ENCODE measurements at places on chromosomes 6 and 20. TPM values are rescaled to one million over a fixed set of nuclear protein-coding genes. Genes with fewer than 3 reads are reported as not detected.

GRCh38 chr20:53513168-53513488 lies 80.5 kb downstream of the ZNF217 start:
- DNase-seq, result no peak

DNA sequence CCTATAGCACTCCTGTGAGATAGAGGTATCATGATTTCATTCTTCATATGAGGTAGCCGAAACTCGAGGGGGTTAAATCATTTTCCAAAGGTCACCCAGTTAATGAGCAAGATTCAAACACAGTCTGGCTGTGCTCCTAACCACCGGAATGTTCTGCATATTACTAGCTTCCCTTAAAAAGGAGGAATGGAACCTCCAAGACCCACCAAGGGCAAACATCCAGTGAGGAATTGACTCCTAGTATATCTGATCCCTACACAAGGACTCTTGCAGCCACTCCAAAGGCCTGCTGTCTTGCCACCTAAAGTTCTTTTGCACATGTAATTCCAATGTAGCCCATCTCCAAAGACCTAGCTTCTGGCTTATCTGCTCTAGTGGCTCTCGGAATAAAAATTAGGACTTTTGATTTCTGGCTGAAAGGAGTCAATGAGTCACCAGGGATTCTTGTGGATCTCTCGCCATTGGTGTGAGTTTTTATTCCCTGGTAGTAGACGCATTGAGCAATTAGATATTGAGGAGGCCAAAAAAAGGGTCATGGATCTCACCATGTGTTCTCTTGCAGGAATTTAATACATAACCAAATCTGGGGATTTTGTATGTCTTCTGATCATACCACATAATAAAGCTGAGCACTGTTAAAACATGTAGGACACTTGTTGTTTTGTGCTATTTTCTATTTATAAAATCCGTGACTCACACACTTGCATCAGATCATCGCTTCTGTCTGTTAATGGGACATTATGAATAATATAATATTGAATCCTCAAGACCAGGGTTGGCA lies 9.1 kb downstream of the BCAS1 start:
- no peak for DNase-seq

DNA sequence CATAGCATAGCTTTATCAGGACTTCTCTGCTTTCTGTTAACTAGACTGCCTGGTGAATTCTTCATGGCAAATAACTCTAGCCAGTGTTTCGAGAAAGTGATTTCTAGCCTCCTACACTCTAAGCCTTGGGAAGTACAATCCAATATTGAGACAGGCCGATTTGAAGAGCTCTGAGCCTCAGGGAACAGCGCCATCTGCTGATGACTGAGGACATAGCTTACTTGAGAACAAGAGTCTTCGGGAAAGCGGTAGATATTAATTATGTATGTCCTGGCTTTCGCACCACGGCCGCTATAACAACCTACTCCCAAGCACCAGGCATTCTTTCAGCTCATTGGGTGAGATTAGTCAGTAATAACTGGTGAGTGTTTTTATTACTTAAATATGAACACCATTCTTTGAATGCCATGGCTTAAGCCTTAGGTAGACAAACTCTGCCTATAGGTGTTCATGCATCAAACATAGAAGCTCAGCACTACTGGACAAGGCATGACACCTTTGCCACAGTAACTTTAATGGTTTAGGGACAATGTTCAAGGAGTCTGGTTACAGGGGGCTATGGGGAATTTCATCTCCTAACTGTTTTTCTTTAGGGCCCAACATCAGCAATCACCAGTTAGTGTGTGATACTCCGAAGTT lies 518.6 kb downstream of the BMP2 start:
- peak; percentile 80 for DNase-seq

GRCh38 chr20:52748990-52749389 lies 223.2 kb upstream of the TSHZ2 start:
- no peak for DNase-seq

DNA sequence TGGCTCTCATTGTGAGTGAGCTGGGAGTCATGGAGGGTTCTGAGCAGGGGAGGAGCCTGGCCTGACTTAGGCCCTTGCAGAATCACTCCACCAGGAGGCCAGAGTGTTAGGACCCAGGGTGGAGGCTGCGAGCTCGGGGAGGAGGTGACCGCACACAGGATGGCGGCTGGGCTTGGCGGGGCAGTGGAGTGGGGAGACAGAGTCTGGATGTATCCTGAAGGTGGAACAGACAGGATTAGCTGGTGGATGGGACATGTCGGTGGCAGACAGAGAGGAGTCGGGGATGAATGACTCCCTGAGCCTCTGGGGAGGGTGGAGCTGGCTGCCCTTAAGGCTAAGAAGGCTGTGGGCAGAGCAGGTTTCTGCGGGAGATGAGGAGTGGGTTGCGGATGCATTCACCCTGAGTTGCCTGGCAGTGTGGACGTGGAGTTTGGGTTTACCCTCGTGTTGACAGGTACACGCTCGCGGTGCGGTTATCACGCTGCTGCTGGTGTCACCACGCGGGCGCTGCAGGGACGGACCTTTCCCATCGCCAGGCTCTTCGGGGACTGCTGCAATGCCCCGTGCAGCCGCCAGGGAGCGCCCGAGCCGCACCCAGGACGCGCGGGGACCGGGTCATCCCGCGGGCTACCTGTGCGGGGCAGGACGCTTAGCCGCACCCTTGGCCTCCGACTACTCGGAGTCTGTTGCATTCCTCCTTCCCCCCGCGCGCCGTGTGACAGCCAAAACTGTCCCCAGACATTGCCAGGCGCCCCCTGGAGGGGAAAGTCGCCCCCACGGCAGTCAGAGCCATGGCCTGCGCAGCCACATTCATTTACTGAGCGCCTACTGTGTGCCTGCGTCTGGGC lies 43.0 kb upstream of the PTGIS start:
- peak; percentile 87 for DNase-seq

- DNase-seq, result no peak
Measured at GRCh38 chr6:116409756-116410155, 39.0 kb downstream of the DSE start.

DNA sequence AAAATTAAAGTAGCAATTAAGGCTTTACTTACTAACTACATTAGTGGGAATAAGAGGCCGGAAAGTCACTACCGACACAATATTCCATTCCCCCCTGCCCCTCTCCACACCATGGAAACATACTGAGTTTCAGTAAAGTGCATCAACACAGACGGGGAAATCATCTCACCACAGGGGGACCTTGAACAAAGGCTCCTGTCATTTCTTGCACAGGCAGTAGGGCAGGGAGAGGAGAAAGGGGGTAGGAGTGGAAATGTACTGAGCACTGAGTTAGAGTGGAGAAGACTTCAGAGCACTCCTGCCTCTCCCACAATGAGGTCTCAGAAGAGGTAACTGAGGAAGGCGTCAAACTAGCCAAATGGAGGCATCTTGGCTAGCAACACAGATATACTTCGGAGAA lies 1426.9 kb upstream of the EYS start:
- DNase-seq, result peak; percentile 6

DNA sequence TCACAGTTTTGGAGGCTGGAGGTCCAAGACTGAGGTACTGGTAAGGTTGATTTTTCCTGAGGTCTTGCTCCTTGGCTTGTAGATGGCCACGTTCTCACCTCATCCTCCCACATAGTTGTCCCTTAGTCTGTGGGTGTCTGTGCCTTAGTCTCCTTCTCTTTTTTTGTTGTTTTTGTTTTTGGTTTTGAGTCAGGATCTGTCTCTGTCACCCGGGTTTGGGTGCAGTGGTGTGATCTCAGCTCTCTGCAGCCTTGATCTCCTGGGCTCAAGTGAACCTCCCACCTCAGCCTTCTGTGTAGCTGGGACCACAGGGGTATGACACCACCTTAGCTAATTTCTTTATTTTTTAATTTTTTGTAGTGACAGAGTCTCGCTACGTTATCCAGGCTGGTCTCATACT lies 245.2 kb downstream of the PHACTR1 start:
- DNase-seq, result no peak

- DNase-seq, result no peak
Measured at GRCh38 chr6:56433119-56433518, 185.7 kb upstream of the COL21A1 start.

GRCh38 chr6:137495703-137496336 lies 1.6 kb upstream of the OLIG3 start:
- DNase-seq, result no peak

DNA sequence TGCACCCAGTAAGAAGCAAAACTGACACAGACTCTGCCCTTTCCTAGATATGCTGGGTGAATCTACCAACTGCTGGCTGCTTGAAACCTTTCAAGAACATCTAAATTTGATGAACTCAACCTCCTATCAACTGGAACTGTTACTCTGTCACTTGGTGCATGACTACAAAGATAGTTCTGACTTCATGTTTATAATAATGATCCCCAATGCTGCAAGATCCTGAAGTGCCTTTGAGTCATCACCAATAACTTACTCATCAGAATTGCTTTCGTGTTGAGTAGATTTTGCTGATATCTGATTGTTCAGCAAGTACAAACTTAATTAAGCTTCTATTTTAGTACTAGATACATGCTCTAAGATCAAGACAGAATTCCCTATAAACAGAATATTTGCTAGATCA lies 100.2 kb upstream of the ARMC2 start:
- DNase-seq, result no peak

Gene THEMIS
- not detected for polyA plus RNA-seq

Gene SERPINB6
- polyA plus RNA-seq, result 63.6 TPM

Gene RFX6
- polyA plus RNA-seq, result not detected

Gene PROKR2
- polyA plus RNA-seq, result not detected

Gene GTSF1L
- not detected for polyA plus RNA-seq

Data from HepG2 (cell line).